Activated T-helper 1 cell treated with anti-CD3 and anti-CD28 coated beads, Interleukin-12 subunit alpha, Interleukin-12 subunit beta, Interleukin-2, Interleukin-4 antibody, amounts not matched to agents 30 ng/mL and 10 ng/mL and 1 ng/mL, durations not matched to agents 14 hours and 24 hours and 36 hours (primary cell): ENCODE measurements at places on chromosomes 1 and 21. TPM values are rescaled to one million over a fixed set of nuclear protein-coding genes. Genes with fewer than 3 reads are reported as not detected.

The LAMTOR2 gene
- total RNA-seq: 66.8 and 67.1 TPM in 2 replicates

The RNU1-1 gene
- total RNA-seq: 2,178 and 3,041 TPM in 2 replicates

The TBX15 gene
- total RNA-seq: not detected in 2 replicates

The UAP1 gene
- total RNA-seq: 42.6 and 43.2 TPM in 2 replicates

The ALDH9A1 gene
- total RNA-seq: 41.7 and 42.8 TPM in 2 replicates

The TPTE gene
- not detected in 2 replicates for total RNA-seq

The RHEX gene
- total RNA-seq: not detected in 2 replicates

The OR6N1 gene
- total RNA-seq: not detected in 2 replicates

The CHRNB2 gene
- not detected in 2 replicates for total RNA-seq

The EDARADD gene
- total RNA-seq: 56.8 and 57.8 TPM in 2 replicates

The BSND gene
- total RNA-seq: not detected in 2 replicates

The EVA1B gene
- 10.6 and 10.9 TPM in 2 replicates for total RNA-seq

The FBXO42 gene
- 17.1 and 19.1 TPM in 2 replicates for total RNA-seq

The LINGO4 gene
- total RNA-seq: 0.07 and 0.10 TPM in 2 replicates

The HSPG2 gene
- total RNA-seq: 1.4 and 2.4 TPM in 2 replicates

The CD160 gene
- total RNA-seq: 0.27 TPM in 1 of 2 replicates, not detected in the other

The KTI12 gene
- 21.6 and 22.4 TPM in 2 replicates for total RNA-seq

The GTF2B gene
- total RNA-seq: 45.5 and 49.1 TPM in 2 replicates

The HPCAL4 gene
- 0.69 and 0.75 TPM in 2 replicates for total RNA-seq
